ENCODE measurements at places on chromosomes 7 and 10.

DNA sequence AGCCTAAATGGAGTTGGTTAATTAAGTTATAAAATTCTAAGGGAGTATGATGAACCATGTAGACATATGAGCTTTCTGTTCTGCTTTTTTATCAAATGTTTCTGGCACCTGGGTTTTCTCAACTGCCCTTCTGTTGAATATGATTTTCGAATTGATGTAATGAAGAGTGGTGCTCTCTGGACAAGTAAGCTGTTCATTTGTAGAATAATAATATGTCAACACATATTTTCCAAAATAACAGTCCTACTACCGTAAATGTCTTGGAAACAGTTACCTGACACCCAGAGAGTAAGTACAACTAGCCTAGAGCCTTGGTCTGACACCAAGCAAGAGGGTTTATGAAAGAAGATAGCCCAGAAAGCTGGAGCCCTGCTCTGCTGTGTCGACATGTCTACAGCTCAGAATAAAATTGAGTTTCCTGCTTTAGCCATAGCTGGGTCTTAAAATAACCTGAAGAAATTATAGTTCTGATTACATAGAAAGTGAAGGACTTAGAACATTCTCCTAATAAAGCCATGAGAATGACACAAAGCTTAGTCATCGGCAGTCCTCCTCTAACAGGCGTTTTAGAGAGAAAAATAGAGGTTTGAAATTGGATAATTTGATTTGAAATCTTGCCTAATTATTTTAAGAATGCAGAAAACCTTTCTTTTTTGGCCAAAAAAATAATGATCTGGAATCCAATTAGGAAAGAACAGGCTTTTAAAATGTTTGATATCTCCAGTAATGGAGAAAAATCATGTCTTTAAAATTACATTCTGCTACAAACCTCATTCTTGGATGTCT is 25.1 kb downstream of the HDAC9 start:
- DNase-seq = peak; percentile 88

DNA sequence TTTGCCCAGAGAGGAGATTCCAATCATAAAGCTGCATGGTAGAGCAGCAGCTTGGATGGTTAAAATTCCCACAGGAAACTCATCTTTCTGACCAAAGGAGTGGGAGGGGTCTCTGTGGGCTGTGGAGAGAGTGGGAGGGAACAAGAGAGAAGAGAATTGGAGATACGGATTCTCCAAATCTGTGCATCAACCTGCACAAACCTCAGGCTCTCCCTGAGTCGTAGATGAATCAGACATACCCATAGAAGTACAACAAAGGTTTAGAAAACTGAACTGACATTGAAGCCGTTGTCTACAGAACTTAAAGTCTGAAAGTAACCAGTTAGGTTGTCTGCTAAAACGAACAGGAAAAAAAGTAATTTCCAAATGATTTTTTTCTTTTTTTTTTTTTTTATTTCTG is 41.9 kb downstream of the CYCS start:
- no peak for DNase-seq

GRCh38 chr10:48509974-48510692 is 94.7 kb downstream of the ARHGAP22 start:
- peak; percentile 76 for DNase-seq

GRCh38 chr7:148265896-148266295 is 324.7 kb upstream of the C7orf33 start:
- DNase-seq = no peak

- no peak for DNase-seq
Measured at GRCh38 chr10:43427166-43427825, 9.6 kb upstream of the ZNF487 start.

- no peak for DNase-seq
Measured at GRCh38 chr7:157898802-157899505, 562.1 kb downstream of the DNAJB6 start.

- no peak for DNase-seq
Measured at GRCh38 chr10:48253970-48254657, 20.4 kb downstream of the FRMPD2 start.

- no peak for DNase-seq
Measured at GRCh38 chr7:45662018-45662417, 87.8 kb downstream of the ADCY1 start.
